H7 (cell line): ENCODE measurements at places on chromosomes 16 and 17.

DNA sequence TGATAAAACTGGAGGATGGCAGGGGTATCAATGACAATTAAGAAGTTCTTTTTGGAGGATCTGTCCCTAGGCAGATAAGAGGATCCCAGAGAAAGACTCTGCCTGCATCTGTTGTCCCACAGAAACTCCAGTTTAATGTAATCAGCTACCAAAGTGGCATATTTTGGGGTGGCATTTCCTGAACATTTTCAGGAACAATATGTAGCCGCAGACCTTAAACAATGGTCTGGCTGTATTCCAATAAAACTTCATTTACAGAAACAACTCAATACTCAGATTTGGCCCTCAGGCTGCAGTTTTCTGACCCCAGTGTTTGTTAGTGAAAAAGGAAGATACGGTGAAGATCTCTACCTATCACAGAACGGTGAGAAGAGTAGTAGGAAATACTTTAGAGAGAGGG is 46.1 kb downstream of the KCNJ16 start:
- DNase-seq: no peak

- no peak for DNase-seq
These were observed 267.2 kb upstream of the FOXF1 start for GRCh38 chr16:86243123-86243473.

DNA sequence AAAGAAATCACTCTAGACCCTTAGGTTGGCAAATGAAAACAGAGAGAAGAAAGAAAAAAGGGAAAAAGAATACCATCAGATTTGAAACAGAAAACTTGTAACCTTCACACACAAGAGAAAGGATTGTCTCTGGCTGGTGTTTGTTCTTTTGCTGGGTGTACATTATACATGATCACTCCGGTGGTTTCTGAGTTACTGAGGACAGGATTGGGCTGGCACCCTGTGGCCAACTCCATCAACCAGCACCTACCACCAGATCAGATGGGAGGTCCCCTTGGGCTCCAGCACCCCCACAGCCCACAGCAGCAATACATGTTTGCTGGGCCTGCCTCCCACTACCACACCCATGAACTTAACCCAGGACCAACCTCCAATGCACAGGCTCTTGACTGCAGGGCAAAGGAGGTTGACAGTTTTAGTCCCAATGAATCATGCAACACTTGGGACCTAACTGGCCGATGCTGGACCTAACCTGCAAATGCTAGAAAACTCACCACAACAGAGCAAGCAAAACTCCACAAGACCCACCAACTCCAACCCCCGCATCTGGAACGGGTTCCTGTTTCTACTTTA is 308.3 kb downstream of the SOX9 start:
- no peak for DNase-seq

DNA sequence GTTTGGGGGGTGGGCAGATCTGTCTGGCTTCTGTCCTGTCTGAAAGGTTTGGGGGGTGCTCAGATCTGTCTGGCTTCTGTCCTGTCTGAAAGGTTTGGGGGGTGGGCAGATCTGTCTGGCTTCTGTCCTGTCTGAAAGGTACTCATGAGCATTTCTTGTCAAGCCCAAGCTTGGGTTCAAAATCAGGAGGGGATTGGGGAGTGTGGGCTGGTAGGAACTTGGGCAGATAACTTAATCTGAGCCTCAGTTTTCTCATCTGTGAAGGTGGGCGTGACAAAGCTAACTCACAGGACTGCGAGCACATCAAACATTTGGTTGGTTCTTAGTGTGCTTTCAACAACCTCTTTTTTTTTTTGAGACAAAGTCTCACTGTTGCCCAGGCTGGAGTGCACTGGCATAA is 35.2 kb downstream of the HAPSTR1 start:
- no peak for DNase-seq

DNA sequence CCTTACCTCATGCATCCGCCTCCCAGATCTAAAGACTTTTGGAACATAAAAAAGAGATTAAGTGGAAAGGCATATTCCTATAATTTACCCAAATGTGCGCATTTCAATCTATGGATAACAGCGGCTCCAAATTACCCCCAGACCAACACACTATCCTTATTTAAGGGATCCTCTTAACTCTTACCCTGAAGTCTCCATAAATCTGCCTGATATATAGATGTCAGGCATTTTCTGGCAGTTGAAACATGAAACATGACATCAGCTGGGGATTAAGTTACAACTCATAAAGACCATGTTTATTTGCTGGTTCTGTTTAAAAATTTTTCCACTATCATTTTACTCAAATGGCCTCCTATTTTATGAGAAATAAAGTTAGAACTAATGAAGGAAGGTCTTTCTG is 478.5 kb upstream of the SALL1 start:
- no peak for DNase-seq

GRCh38 chr17:13491916-13492736 is 109.6 kb downstream of the HS3ST3A1 start:
- DNase-seq: no peak

GRCh38 chr16:19094542-19095365 is 19.0 kb upstream of the ITPRIPL2 start:
- DNase-seq: no peak

- DNase-seq: peak; percentile 82
These were observed 30.3 kb downstream of the HMOX2 start for GRCh38 chr16:4506450-4506849.

DNA sequence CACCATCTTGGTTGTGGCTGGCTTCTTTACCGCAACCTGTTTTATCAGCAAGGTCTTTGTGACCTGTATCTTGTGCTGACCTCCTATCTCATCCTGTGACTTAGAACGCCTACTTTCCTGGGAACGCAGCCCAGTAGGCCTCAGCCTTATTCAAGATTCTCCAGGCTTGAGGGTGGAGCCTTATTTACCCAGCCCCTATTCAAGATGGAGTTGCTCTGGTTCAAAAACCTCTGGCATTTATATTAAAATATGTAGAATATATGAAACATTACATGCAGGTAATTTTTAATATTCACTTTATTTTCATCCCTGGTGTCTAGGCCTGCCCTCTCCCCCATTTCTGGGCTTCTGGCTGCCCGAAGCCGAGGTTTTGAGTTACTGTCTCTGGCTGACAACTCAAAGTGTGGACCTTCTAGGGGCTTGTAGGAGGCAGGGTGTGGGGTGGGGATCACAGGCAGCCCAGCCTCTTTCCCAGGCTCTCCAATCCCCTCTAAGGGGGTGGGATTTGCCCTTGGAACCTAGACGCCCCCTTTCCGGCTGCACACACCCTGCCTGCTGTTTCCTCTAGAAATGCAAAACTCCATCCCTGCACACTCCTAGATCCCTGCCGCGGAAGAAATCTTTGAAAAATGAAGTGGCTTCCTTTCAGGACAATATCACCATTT is 152.0 kb downstream of the KCNJ12 start:
- DNase-seq: no peak

- DNase-seq: peak; percentile 84
These were observed 22.9 kb upstream of the C16orf87 start for GRCh38 chr16:46853713-46854443.

DNA sequence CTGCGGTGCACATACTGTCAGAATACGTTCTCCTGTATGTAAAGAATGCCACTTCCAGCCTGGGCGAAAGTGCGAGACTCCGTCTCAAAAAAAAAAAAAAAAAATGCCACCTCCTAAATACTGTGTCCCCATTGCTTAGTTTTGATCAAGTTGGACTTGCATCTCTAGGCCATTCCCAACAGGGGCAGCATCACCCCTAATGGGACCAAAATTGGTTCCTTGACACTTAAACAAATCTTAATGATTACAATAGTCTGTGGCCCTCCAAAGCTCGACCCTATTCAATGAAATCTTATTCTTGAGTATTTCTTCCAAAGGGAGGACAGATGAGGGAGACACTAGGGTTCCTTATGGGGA is 154.7 kb upstream of the PLCG2 start:
- no peak for DNase-seq

DNA sequence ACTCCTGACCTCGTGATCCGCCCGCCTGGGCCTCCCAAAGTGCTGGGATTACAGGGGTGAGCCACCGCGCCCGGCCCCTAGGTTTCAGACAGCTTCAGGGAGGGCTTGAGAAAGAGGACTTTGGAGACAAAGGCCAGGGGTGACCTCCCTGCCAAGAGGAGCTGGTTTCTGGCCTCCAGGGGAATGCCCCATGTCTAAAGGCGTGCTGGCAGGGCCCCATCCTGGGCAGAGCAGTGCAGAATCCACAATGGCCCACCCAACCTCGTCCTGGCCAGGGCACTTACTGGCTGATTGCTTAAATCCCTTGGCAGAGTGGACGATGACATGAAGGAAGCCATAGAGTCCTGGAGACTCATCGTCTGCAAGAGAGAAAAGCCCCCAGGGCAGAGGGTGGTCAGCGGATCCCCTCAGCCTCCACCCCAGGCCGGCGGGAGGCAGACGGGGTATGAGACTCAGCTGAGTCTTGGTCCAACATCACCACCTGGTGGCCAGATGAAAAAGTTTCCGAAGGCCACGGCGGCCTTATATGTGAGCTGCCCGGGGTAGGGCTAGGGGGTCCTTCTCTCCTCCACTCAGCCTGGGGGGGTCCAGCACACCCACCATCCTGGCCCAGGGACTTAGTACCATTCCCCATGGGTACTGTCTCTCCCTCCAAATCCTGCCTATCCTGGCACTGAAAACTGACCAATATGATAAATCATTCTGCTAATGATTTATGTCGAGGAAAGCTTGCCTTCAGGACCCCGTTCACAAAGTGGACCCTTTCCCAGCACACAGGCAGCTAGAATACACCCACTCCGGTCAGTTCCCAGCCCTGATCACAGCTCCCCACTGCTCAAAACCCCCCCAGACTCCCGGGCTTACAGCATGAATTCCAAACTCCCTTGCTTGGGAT is 59.1 kb downstream of the TIMM22 start:
- peak; percentile 97 for DNase-seq

GRCh38 chr16:70653809-70654771 is 7.7 kb downstream of the IL34 start:
- peak; percentile 84 for DNase-seq

GRCh38 chr16:46691726-46692125 is 2.3 kb downstream of the ORC6 start:
- DNase-seq: no peak

DNA sequence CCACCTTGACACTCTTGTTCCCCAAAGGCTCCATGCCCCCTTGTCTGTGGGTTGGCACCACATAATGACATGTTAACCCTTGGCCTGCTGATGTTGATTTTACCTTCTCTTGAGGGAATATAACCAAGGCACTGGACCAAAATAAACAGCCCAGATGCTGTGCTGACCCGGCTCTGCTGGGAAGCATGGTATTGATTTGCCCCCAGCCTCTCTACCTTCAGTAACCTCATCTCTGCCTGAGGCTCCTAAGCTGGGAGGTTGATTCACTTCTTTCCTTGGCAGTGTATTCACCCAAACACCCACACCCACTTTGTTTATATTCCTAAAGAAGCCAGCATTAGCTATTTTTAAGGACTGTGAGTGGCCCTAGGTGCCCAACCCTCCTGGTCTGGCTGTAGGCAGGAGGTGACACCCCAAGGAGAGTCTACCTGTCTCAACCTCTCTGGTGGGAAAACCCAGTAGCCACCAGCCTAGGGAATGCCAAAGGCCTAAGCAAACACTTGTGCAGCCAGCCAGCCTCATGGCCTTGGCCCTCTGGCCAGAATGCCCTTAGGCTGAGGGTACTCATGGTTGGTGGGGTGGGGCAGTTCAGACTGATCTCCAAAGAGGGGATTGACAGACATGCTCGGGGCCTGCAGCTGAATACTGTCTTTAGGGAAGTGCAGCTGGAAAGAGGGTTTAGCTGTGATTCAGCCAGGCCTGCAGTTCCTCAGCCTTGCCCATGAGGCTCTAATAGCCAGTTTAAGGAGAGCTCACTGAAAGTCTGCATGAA is 42.7 kb downstream of the GNAO1 start:
- no peak for DNase-seq

DNA sequence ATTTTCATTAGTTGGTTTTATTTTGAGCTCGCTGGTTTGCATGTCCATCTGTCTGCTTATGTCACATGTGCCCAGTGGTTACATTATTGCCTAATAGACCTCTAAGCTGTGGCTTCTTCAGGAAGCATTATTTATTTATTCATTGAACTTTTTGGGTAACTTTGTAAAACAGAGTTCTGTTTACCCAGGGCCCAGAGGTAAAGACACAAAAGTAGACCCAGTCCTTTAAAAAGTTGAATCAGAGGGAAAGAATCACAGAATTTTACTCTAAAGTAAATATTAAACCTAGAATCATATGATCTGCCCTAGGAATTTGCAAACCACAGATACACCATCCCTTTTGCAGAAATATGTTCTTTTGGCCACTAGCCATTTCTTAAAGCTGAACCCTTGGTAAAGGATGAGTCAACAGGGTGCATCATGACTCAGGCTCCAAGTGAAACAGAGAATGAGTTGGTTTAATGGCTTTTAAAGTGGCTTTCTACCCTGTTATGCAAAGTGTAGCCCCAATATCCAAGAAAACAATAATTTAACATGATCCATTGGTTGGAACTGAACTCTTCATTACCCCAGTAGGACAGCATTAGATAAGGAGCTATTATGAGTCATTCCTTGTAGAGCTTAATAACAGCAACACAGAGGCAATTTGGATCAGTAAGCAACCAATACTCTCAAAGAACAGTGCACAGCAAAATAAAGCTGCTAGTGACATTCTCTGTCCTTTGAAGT is 236.3 kb downstream of the KCNJ2 start:
- DNase-seq: no peak

- DNase-seq: peak; percentile 86
These were observed 9.1 kb downstream of the TUBG1 start for GRCh38 chr17:42618442-42619150.

GRCh38 chr16:78606545-78606944 is 507.1 kb downstream of the WWOX start:
- peak; percentile 30 for DNase-seq

DNA sequence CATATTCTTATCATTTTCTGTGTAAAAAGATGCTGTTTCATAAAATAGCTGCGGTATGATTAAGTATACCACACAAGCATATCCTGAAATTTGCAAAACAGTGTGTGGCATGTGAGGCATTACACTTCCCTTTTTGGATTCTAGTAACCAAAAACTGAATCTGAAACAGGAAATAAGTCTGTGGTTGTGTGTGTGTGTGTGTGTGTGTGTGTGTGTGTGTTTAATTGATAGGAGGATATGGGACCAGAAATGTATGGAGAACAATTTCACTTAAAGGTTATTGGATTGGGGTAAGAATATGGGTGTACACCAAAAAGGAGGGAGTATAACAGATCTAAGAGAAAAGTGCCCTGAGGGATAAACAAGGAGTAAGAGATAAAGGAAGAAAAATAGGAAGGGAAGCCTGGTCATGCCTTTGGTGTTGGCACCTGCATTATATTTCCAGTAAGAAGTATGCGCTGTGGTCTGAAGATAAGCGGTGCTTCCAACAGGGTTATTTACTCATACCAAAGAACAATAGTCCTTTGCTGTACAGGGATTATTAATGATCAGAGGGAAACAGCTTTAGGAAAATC is 4.0 kb downstream of the LYRM1 start:
- DNase-seq: no peak

DNA sequence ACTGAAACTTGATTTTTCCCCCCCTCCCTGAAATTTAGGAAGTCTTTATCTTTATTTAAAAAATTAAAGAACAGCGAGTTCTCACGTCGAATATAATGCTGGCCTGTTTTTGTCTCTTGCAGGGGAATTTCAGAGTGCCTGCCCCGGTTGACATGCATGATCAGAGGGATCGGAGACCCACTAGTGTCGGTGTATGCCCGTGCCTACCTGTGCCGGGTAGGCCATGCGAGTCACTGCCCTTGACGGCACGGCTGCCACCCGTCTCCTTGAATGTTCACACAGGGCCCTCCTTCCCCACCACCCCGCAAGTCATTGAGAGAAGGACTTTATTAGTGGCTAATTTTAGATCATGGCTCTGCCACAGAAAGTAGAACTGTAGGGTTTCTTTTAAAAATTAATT is 54.7 kb downstream of the VPS35L start:
- DNase-seq: no peak
